Stimulated activated CD4-positive, alpha-beta T cell treated with anti-CD3 and anti-CD28 coated beads, Interleukin-1b, Interleukin-23, amount 100 ng/mL, for 1 hour (primary cell): ENCODE measurements at places on chromosomes 7 and 10.

DNA sequence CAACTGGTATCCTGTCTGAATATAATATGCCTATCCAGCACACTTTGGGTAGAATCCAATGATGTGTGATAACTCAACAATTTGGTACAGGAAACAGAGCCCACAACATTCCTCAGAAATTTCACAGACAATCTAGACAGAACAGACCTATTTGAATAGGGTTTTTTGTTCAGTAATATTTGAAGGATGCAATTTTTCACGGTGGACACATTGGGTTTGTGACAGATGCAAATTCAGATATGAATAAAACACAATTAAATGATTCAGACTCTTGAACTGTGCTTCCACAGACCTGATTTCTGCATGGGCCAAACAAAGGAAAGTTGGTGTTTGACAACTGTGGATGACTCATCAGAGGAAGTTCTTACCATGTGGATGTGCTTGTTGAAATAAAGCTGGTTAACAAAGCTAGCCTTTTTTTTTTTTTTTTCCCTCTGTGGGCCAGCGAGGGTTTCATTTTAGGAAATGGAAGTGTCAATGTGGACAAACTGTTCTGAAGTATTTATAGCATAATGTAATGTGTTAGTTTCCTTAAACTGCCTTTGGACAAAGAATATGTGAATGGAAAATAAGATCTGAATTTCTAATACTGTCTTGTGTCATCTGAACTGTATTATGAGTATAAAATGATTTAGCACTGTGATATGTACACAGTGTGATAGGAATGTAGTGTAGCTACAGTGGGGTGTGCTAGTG, 43.2 kb upstream of the FAM133B start:
- no peak for DNase-seq

DNA sequence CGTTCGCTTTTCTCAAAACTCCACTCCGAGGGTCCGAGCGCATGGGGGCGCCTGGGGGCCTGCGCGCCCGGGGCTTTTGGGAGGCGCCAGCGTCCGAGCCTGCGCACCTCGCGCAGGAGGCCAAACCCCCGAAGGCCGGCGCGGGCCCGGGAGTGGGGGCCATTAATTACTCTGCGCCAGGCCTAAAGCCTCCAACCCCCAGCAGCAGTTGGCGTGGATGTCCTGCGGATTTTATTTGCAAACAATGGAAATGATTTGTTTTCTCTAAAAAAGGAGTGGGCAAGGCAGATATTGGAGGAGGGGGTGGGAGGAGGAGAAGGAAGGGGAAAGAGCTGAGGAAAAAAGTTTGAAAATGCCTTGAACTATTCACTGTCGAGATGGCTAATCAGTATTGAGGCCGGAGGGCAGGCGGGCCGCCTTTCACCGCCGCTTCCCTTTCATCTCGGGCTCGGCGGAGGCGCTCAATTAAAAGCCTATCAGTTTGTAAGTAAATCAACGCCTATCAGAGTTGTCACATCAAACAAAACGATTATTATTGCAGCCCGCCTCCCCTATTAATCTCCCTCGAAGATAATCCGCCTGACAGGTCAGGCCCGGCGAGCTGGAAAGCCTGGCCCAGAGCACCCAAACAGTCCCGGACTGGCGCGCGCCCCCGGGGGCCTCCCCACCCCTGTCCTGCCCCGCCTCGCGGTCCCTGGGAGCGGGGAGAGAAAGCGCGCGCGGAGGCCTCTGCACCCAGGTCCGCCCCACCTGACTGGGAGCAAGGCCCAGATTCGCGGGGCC, 3.4 kb upstream of the ZNF503 start:
- no peak for DNase-seq

GRCh38 chr10:32038777-32039176, 17.4 kb downstream of the KIF5B start:
- no peak for DNase-seq

GRCh38 chr10:71661779-71662336, 57.7 kb downstream of the C10orf105 start:
- DNase-seq = no peak

GRCh38 chr10:101507828-101508227, 80.2 kb downstream of the POLL start:
- no peak for DNase-seq

GRCh38 chr10:109920016-109920415, 3.3 kb downstream of the XPNPEP1 start:
- no peak for DNase-seq
